ENCODE measurements at places on chromosomes 5 and 9. TPM values are rescaled to one million over a fixed set of nuclear protein-coding genes. Genes with fewer than 3 reads are reported as not detected.

The PRELID1 gene
- 239 TPM for total RNA-seq

The PITX1 gene
- total RNA-seq: 1.1 TPM

The MAST4 gene
- 19.0 TPM for total RNA-seq

The TTC16 gene
- total RNA-seq: 0.10 TPM

The AGTPBP1 gene
- 26.2 TPM for total RNA-seq

The ECM2 gene
- total RNA-seq: not detected

The EIF4EBP3 gene
- total RNA-seq: 16.1 TPM

The C1QTNF2 gene
- not detected for total RNA-seq

The FOXD4L6 gene
- 0.16 TPM for total RNA-seq

The CTSV gene
- total RNA-seq: 0.24 TPM

The GLRA1 gene
- not detected for total RNA-seq

The MACROH2A1 gene
- total RNA-seq: 317 TPM

The CDC25C gene
- 5.6 TPM for total RNA-seq

The GPR151 gene
- not detected for total RNA-seq

The PRDM12 gene
- total RNA-seq: 0.31 TPM

Data from activated T-helper 1 cell treated with anti-CD3 and anti-CD28 coated beads, Interleukin-12 subunit alpha, Interleukin-12 subunit beta, Interleukin-2, Interleukin-4 antibody, amounts not matched to agents 30 ng/mL and 10 ng/mL and 1 ng/mL, durations not matched to agents 14 hours and 24 hours and 36 hours (primary cell).